A549 treated with Mapracorat at 1 μM for 4 hours (cell line): ENCODE measurements at places on chromosomes 11 and 22. TPM values are rescaled to one million over a fixed set of nuclear protein-coding genes. Genes with fewer than 3 reads are reported as not detected.

The KCNJ1 gene
- total RNA-seq, result 0.06 TPM in 1 of 5 replicates, not detected in the others

The SGSM1 gene
- 0.24 to 0.76 TPM (median 0.58 TPM) in 5 replicates for total RNA-seq

The MRGPRF gene
- 0.06 to 0.12 TPM in 2 of 5 replicates, not detected in the others for total RNA-seq

The TNRC6B gene
- 4.2 to 5.8 TPM (median 5.2 TPM) in 5 replicates for total RNA-seq

The TRIM64 gene
- total RNA-seq, result not detected in 5 replicates

The GUCY1A2 gene
- 0.04 to 0.08 TPM (median 0.06 TPM) in 5 replicates for total RNA-seq

The PITPNB gene
- total RNA-seq, result 40.6 to 55.6 TPM (median 44.9 TPM) in 5 replicates

The SAA2 gene
- 0.26 TPM in 1 of 5 replicates, not detected in the others for total RNA-seq

The DTX4 gene
- 3.6 to 4.8 TPM (median 4.4 TPM) in 5 replicates for total RNA-seq

The OR5T3 gene
- total RNA-seq, result not detected in 5 replicates

The PRODH gene
- 0.77 to 1.4 TPM (median 1.3 TPM) in 5 replicates for total RNA-seq

The LRRC32 gene
- total RNA-seq, result 0.17 to 0.47 TPM (median 0.24 TPM) in 5 replicates

The PANX3 gene
- not detected in 5 replicates for total RNA-seq

The POU2AF2 gene
- total RNA-seq, result not detected in 5 replicates

The ACTN3 gene
- not detected in 5 replicates for total RNA-seq

The AP5B1 gene
- total RNA-seq, result 7.6 to 12.1 TPM (median 12.1 TPM) in 5 replicates

The SNRPD3 gene
- total RNA-seq, result 133 to 266 TPM (median 142 TPM) in 5 replicates

The MMP27 gene
- total RNA-seq, result not detected in 5 replicates

The KRTAP5-8 gene
- total RNA-seq, result not detected in 5 replicates

The BARX2 gene
- total RNA-seq, result not detected in 5 replicates

The ZNF143 gene
- total RNA-seq, result 8.7 to 12.5 TPM (median 10.4 TPM) in 5 replicates

The OSM gene
- total RNA-seq, result 0.12 TPM in 1 of 5 replicates, not detected in the others

The C11orf65 gene
- total RNA-seq, result 0.50 to 0.87 TPM (median 0.57 TPM) in 3 of 5 replicates, not detected in the others

The MACROD1 gene
- 11.4 to 17.0 TPM (median 13.6 TPM) in 5 replicates for total RNA-seq

The PKNOX2 gene
- total RNA-seq, result 0.11 TPM in 1 of 5 replicates, not detected in the others

The SCN4B gene
- 0.02 to 0.05 TPM (median 0.03 TPM) in 3 of 5 replicates, not detected in the others for total RNA-seq

The PDE3B gene
- total RNA-seq, result 1.8 to 2.2 TPM (median 1.8 TPM) in 5 replicates

The CPT1A gene
- 27.9 to 32.8 TPM (median 31.7 TPM) in 5 replicates for total RNA-seq

The SPI1 gene
- total RNA-seq, result 0.15 to 0.20 TPM in 2 of 5 replicates, not detected in the others

The CNTF gene
- 1.2 to 1.4 TPM (median 1.3 TPM) in 5 replicates for total RNA-seq

The TMPRSS13 gene
- total RNA-seq, result not detected in 5 replicates

The TSSK2 gene
- not detected in 5 replicates for total RNA-seq

The OR52E8 gene
- total RNA-seq, result not detected in 5 replicates

The HOATZ gene
- not detected in 5 replicates for total RNA-seq

The OR5B21 gene
- not detected in 5 replicates for total RNA-seq

The CEP164 gene
- total RNA-seq, result 15.5 to 18.6 TPM (median 16.3 TPM) in 5 replicates

The PUS3 gene
- total RNA-seq, result 5.0 to 11.5 TPM (median 6.3 TPM) in 5 replicates

The SRRD gene
- total RNA-seq, result 17.7 to 19.8 TPM (median 19.0 TPM) in 5 replicates

The C11orf42 gene
- not detected in 5 replicates for total RNA-seq

The PACSIN3 gene
- total RNA-seq, result 23.2 to 29.2 TPM (median 28.0 TPM) in 5 replicates

The NFAM1 gene
- total RNA-seq, result not detected in 5 replicates

The ACRV1 gene
- 0.17 TPM in 1 of 5 replicates, not detected in the others for total RNA-seq

The CACNA1I gene
- 0.02 to 0.06 TPM (median 0.05 TPM) in 5 replicates for total RNA-seq

The B3GAT3 gene
- total RNA-seq, result 40.7 to 59.1 TPM (median 53.6 TPM) in 5 replicates

The SHISA8 gene
- total RNA-seq, result 0.13 to 0.31 TPM (median 0.24 TPM) in 4 of 5 replicates, not detected in the other

The SMC1B gene
- 0.03 to 0.05 TPM (median 0.05 TPM) in 3 of 5 replicates, not detected in the others for total RNA-seq

The SCGB1A1 gene
- not detected in 5 replicates for total RNA-seq

The GPHA2 gene
- total RNA-seq, result not detected in 5 replicates

The LARGE2 gene
- total RNA-seq, result 1.6 to 4.3 TPM (median 2.8 TPM) in 5 replicates

The CDC42EP1 gene
- total RNA-seq, result 24.8 to 35.0 TPM (median 31.0 TPM) in 5 replicates

The C1QTNF4 gene
- 0.21 TPM in 1 of 5 replicates, not detected in the others for total RNA-seq

The CASP4 gene
- total RNA-seq, result 3.5 to 6.9 TPM (median 4.7 TPM) in 5 replicates

The PATZ1 gene
- total RNA-seq, result 17.2 to 21.8 TPM (median 21.5 TPM) in 5 replicates

The EHF gene
- 0.92 to 1.4 TPM (median 0.95 TPM) in 5 replicates for total RNA-seq

The PPFIBP2 gene
- total RNA-seq, result 9.2 to 12.4 TPM (median 11.0 TPM) in 5 replicates

The COA4 gene
- total RNA-seq, result 124 to 139 TPM (median 130 TPM) in 5 replicates

The ALDH3B1 gene
- total RNA-seq, result 119 to 141 TPM (median 133 TPM) in 5 replicates

The TMEM191C gene
- total RNA-seq, result 0.37 to 1.4 TPM (median 0.79 TPM) in 5 replicates
